ENCODE measurements at places on chromosomes 4 and X. TPM values are rescaled to one million over a fixed set of nuclear protein-coding genes. Genes with fewer than 3 reads are reported as not detected.

The CSAG3 gene
- not detected for total RNA-seq

DNA sequence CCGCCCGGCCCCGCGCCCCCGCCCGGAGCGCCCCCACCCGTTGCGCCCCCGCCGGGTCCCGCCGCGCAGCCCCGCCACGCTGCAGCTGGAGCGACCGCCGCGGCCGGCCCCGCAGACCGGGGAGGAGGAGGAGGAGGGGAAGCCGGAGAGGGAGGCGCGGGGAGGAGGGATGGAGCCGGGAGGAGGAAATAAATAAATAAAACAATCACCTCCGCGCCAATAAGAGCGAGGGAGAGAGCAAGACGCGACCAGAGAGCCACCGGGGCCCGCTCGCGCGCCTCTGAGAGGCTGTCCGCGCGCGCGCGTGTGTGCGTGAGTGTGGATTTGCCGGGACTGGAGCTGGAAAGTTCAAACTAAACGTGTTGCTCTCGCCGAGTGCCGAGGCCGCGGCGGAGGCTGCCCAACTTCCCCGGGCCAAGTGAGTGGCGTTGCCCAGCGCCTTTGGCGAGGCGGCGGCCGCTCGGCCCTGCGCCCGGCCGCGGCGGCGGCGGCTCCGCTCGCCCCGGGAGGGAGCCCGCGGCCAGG lies 2184.4 kb upstream of the TENM3 start:
- peak; percentile 14 for DNase-seq

DNA sequence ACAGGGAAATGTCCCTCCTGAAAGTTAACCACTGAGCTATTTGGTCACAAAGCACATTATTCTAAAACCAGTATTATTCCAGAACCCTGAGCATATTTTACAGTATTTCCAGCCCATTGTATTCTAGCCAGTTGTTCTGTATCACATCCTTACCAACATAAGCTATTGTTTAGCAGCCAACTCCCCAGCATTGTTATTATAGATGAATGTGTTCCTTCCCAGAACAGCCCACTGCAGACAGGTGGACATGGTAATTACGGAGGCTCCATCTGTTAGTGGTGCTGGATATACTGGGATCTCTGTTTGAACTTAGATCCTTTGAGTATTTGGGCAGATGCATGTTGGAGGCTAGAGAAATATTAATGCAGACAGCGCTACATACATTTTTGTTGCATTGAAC lies 126.1 kb downstream of the MGST2 start:
- DNase-seq, result no peak

DNA sequence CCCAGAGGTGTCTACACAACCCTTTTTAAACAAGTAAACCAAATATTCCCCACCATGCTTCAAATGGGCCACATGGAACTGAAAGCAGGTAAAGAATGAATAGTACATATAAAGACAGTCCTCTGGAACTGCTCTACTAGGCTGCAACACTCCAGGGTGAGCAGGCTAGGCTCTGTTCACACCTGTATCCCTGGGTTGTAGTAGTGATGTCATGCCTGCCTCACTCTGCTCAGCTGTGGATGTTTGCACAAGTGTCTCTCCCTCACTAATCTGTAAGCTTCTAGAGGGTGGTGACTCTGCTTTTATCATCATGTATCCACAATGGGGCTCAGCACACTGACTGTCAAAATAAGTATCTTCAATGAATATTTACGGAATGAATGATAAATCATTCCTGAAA lies 20.4 kb downstream of the LEF1 start:
- DNase-seq, result no peak

DNA sequence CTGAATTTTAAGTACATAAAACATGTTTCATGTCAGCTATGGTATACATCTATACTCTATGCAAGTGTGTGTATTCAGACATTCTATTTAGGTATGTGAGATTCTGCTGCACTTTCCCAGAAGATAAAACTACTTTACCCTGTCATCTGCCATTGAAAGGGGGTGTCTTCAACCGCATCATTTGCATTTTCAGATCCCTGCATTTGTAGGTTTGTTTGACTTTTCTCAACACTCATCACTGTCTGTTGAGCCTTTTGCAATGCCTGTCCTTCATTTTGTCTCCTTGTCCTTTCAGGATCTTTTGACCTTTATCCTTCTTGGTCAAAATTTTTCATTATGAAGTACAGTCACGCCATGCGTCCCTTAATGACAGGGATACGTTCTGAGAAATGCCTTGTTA lies 103.5 kb downstream of the TMA16 start:
- no peak for DNase-seq

The AFP gene
- total RNA-seq, result 0.90 TPM

The CXCL6 gene
- 19.0 TPM for total RNA-seq

The AMER1 gene
- total RNA-seq, result 2.0 TPM
